Esophagus squamous epithelium (tissue), 5 donors: ENCODE measurements at places on chromosomes 16 and 17.

DNA sequence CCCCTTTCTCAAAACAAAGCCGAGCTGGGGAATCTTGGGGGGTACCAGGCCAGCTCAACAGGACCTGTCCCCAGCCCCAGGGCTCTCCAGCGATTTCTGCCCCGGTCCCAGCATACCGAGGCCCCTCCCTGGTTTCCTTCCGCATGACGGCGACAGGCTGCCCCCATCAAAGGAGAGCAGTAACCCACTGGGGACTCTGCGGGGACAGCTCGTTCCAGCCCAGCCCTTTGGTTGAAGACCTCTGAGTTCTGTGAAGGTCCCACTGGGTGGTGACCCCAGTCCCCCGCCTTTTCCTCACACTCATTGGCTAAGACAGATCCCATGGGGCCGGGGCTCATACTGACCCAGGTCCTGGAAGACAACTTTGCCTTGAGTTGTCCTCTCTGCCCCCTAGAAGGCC lies 4.1 kb downstream of the SMTNL2 start:
- no peak for DNase-seq

DNA sequence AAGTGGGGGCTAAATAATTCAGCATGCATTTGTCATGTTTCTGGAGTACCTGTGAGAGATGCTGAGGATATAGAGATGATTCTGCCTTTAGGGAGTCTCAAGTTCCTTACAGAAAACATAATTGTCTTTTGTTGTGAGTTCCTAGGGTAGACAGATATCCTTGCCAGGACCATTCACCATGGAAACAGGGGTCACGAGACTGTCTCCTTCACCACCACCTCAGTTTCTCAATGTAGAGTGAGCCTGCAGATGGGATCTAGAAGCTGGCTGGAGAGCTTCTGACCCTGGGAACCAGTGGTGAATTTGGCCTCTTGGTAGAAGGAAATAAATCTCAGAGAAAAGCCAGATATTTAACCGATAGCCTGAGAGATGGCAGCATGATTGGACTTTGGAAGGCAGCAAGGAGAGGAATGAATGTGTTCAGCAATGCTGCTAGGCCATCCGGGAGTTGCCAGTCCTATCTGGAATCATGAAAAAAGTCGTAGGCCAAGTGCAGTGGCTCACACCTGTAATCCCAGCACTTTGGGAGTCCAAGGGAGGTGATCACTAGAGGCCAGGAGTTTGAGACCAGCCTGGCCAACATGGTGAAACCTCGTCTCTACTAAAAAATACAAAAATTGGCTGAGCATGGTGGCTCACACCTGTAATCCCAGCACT lies 7.4 kb upstream of the HDAC5 start:
- no peak for DNase-seq

GRCh38 chr17:41256291-41256685 lies 1.1 kb downstream of the KRTAP9-9 start:
- no peak for DNase-seq

- no peak for DNase-seq
Measured at GRCh38 chr16:1300664-1301476, 8.6 kb upstream of the UBE2I start.

- no peak for DNase-seq
Measured at GRCh38 chr17:60604686-60605334, 4.8 kb downstream of the PPM1D start.

DNA sequence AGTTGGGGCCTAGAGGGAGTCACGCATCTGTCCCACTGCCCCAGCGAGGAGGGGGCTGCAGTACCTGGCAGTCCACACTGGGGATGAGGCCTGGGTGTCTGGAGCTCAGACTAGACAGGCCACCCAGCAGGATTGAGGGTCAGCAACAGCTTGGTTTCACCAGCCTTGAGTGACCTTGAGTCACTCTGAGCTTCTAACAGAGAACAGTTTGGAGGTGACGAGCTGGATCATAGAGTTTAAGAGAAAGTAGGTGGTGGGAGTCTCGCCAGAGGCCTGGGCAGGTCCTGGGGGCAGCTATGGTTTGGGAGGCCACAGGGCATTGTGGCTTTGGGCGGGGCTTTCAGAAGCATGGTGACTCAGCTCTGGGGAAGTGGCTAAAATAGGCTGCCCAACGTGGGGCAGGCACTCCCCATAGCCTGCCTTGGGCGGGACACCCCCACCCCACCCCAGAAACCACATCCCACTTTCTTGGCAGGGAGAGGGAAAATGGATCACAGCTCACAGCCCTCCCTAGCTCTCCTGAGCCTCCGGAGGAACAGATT lies 20.5 kb downstream of the CDC42EP4 start:
- DNase-seq = no peak

DNA sequence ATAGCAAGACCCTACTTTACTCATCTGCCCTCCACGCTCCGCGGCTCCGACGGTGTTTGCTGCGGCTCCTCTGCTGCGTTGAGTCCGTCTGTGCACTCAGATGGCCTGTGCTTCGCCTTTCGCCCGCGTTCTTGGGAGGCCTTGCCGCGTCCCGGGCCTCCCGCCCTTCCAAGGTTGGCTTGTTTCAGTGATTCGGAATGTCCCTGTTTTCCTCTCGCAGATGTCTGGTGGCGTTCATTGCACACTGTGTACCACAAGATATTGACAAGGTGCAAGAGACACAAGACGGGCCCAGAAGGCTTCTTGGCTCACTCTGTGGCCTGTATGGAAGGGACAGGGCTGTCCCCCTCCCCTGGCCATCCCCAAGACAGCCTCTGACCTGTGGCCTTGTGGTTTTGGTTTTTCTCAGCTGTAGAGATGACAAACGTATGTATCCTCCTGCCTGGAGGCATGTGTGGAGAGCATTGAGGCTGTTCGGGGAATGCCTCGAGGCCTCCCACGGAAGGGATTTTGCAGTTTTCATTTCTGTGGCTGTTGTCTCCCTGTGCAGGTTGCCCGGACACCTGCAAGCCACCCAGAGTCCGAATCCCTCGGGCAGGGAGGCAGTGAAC lies 15.4 kb downstream of the MGRN1 start:
- no peak for DNase-seq

DNA sequence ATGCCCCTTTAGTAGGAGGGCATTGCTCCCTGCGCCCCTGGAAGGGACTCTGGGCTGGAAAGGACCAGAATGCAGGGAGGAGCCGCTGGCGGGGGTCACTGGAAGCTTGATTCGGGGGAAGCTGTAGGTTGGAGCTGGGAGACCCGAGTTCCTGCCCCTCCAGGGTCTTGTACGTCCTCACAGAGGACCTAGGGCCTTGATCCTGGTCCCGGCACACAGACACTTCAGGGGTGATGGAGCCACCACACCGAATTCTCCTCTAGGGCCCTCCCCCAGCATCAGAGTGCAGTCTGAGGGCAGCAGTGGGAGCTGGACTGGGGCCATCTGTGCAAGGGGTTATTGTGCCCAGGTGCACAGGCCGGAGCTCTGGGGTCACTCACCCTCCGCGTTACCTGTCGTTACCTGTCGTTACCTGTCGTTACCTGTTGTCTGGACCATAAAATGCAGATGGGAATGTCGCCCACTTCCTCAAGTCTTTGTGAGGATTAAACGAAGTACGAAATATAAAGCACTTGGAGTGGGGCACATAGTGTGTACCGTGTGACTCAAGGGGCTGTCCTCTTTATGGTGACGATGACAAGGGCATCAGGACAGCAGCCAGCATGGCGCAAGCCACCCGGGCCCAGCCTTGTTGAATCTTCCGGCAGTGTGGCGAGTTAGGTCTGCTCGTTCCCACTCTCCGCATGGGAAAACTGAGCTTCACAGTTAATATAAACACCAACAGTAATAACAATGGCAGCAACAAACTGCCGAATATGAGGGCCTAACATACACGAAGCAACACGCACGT lies 48.6 kb downstream of the CMIP start:
- DNase-seq = no peak

GRCh38 chr17:40071313-40072039 lies 8.7 kb downstream of the THRA start:
- no peak for DNase-seq

- DNase-seq = no peak
Measured at GRCh38 chr16:85898521-85899442, at the start of gene IRF8. TSS of gene IRF8 (plus strand) at chr16:85899162. CDS start at chr16:85903016, 3,854 bp downstream.

DNA sequence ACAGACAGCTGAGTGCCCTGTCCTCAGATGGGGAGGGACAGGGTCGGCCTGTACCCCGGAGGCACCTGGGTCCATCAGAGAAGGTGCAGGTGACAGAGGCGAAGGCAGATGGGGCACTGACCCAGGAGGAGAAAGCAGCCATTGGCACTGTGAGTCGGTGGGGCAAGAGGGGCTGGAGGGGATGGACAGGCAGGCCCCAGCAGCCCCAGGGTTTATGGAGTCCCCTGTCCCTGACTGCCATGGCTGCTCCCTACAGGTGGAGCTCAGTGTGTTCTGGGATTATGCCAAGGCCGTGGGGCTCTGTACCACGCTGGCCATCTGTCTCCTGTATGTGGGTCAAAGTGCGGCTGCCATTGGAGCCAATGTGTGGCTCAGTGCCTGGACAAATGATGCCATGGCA lies 32.1 kb downstream of the ANKRD40 start:
- no peak for DNase-seq

- no peak for DNase-seq
Measured at GRCh38 chr17:65553646-65554552, 7.5 kb downstream of the AXIN2 start.

DNA sequence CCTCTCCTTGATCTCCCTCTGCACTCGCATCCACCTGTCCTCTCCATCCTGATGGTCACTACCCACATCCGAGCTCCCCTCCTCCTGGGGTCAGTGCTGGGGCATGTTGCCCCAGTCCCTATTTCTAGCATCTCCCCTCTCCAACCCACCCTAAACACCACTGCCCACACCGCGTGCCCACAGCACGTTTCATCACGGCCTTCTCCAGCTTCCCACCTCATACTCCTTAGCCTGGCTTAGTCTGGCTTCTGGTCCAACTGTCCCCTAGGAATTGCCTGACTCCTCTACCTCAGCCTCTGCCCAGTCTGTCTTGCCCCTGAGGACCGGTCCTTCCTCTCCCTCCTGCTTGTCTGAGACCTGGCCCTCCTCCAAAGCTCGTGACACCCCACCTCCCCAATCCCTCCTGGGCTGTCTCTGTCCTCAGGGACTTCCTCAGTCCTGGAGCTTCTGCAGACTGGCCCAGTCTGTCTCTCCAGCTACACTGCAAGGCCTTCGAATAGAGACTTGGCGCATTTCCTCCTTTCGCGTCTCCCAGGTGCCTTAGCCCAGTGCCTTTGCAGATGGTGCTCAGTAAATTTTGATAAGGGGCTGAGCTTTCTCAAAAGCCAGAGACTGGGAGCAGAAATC lies 4.9 kb downstream of the ALOX15 start:
- DNase-seq = no peak

DNA sequence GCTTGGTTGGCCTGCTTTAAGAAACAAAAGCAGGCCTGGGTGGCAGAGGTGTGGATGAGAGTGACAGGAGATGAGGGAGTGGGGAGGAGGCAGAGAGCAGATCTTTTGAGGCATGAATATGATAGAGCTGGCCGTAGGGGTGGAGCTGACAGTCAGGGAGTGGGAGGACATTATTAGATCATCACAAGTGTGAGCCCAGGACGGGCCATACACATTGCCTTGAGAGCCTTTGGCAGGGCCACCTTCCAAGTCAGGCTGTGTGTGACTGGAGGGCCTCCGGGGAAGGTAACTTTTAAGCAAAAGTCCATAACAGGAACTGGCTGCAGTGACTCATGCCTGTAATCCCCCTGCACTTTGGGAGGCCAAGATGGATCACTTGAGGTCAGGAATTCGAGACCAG lies 26.3 kb downstream of the GINS3 start:
- no peak for DNase-seq

- no peak for DNase-seq
Measured at GRCh38 chr16:1026784-1027500, 45.4 kb downstream of the SOX8 start.

GRCh38 chr17:8576559-8577294 lies 53.8 kb downstream of the MYH10 start:
- DNase-seq = no peak

DNA sequence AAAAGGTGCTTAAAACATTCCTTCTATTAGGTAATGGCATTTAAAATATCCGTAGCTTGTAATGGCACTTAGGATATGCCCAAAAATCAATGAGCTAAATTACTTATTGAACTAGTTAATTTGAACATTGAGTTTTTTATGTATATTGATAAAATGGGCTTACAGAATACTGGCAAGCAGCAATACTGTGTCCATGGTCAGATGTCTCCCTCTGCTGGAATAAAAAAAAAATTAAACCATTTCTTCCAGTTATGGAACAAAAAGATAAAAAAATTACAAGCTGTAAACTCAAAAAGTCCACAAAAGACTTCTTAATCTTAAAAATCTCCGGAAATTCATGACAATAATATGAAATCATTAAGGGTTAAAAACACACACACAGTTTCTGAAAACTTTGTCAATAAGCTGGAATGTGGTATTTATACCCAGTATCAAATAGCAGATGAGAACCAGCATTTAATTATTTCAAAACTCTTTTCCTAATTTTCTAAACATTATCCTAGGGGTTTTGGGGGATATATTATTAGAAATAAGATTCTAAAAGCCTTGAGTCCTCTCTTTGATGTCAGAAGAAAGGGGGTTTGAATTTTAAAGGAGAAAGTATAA lies 21.5 kb upstream of the PSMD7 start:
- DNase-seq = no peak

DNA sequence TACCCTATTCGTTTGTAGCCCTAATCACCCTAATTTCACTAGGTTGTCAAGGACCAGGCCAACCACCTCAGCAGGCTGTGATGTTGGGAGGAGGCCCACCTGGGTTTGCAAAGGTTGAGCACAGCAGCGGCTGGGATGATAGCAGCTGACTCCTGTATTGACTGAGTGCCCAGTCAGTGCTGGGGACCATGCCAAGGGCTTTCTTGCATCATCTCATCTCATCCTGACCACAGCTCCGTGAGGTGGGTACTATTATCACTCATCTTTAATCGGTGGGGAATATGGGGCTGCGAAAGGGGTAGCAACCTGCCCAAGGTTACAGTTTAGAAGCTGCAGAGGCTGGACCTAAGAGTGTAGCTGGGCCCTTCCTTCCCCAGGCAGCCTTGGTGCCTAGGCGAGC lies 11.7 kb downstream of the ATPAF2 start:
- DNase-seq = no peak

- DNase-seq = no peak
Measured at GRCh38 chr16:86022381-86022960, 123.5 kb downstream of the IRF8 start.

DNA sequence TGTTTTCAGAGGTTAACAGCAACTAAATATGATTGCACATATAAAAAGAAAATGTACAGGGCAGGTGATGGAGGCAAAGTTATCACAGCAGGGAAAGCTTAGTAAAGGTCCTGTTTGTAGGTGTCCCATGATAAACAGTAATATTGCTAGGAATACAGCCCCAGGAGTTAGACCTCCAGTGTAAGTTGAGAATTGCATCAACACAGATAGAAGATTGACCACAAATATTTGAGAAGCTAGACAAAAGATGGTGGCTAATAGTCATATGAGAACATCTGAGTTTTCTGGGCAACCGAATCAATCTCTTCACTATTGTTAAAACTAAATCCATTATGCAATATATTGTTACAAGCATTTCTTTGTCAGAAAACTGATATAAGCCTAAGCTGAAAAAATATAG lies 152.6 kb downstream of the CDH11 start:
- no peak for DNase-seq

GRCh38 chr16:85402910-85403692 lies 210.0 kb upstream of the GSE1 start:
- DNase-seq = no peak
